Midbrain (tissue), 1 donor: ENCODE measurements at places on chromosomes 1 and 21.

DNA sequence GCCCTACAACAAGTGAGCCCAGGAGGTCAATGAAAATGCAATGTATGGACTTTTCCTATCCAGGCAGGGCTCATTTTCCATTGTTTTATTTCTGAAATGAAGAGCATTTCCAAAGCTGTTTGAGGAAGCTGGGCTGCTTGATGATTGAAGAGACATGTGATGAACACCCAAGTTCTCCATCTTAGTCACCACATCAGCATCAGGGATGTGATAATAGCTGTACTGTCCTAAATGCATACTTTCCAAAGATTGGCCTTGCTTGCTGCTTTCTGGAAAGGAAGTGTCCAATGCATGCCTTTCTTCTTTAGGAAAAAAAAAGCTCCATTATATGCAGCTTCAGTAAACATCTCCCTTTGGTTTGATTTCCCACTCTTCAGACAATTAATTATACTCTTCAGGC lies 425.9 kb upstream of the RUNX1 start:
- DNase-seq = no peak

GRCh38 chr1:181522864-181523263 lies 39.5 kb downstream of the CACNA1E start:
- no peak for DNase-seq

DNA sequence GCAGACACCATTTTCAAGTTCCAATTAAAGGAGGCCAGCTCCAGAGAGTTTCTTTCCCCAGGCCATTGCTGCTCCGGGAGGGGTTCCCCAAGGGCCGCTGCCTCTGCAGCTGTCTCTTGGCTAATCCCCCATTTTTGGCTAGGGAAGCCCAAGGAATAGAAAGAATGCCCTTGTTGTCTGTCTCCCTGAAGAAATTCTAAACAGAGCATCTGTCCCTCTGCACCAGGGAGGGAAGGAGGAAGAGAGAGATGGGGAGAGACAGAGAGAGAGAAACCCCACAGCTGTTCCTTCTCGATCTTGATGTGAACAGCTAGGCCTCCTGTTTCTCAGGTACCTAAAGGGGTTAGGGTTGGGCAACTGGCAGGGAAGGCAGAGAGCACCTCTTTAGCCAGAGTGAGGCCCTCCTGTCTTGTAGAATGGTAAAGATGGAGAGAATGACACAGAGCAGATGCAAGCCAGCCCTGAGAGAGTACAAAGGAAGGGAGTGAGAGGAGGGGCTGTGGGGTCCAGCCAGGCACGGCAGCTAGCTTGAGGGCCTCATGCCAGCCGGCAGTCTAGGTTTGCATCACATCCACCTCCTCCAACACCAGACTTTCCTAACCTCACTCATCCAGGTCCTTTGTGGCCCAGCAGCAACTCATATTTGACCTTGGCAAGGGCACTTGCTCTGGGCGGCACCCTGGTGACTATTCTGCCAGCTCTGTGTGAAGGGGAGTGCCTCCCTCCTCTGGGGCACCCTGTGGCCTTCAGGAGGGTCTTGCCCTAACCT lies 13.1 kb downstream of the OPTC start:
- DNase-seq = no peak

DNA sequence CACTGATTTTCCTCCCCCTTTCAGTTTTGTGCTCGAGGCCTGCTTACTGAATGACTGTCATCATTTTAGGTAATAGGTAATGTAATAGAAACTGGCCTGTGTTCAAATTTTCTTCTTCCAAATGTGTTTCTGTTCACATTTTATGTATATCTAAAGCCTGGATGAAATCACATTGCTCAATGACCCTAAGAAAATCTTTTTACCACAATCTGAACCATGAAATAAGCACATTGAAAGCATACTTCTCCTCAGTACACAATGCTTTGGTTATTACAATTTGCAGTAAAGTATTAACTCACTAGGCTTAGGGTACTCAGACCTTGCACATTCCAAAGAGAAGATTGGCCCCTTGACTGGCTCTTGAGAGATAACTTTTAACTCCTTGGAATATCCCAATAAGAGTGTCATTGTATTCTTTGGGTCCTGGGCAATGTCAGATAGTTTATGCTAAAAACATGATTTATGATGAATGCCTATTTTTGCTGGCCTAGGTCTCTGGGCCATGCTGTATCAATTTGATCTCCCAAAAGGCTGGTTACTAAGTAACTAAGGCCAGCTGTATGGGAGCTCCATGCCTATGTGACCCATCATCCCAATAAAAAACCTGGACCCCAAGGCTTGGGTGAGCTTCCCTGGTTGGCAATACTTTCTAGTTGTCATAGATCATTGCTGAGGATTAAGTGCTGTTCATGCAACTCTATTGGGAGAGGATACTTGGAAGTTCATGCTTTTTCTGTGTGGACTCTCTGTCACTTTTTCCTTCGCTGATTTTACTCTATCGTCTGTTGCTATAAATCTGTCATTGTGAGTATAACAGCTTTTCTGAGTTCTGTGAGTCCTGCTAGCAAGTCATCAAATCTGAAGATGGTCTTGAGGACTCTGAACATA lies 293.9 kb downstream of the GRIK1 start:
- no peak for DNase-seq

GRCh38 chr1:167739752-167740151 lies 18.0 kb downstream of the MPZL1 start:
- no peak for DNase-seq
